Stimulated activated CD4-positive, alpha-beta T cell treated with anti-CD3 and anti-CD28 coated beads, Interleukin-1b, Interleukin-23, amount 100 ng/mL, for 1 hour (primary cell): ENCODE measurements at places on chromosomes 2 and 18.

GRCh38 chr2:240919161-240919781 is 13.1 kb downstream of the CROCC2 start:
- DNase-seq = no peak

DNA sequence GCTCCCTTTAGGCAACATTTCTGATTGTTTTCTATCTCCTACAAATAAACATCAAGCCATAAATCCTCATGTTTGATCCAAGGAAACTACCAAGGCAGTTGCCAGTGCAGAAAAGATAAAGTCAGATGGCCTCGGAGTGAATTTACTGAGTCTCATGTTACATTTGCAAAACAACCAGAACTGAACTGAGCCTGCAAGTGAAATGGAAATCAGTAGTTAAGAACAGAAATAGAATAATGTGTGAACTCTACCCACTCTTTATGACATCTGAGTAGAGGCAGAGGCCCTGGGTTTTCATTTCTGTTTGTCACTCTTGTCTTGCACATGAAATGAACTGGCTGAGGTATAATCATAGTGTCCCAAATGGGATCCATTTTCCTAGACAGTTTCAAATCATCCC is 20.4 kb upstream of the DAPL1 start:
- no peak for DNase-seq

- no peak for DNase-seq
These were observed 75.3 kb downstream of the BABAM2 start for GRCh38 chr2:27965841-27966240.

- DNase-seq = no peak
These were observed 191.4 kb downstream of the NRXN1 start for GRCh38 chr2:50840341-50841124.

DNA sequence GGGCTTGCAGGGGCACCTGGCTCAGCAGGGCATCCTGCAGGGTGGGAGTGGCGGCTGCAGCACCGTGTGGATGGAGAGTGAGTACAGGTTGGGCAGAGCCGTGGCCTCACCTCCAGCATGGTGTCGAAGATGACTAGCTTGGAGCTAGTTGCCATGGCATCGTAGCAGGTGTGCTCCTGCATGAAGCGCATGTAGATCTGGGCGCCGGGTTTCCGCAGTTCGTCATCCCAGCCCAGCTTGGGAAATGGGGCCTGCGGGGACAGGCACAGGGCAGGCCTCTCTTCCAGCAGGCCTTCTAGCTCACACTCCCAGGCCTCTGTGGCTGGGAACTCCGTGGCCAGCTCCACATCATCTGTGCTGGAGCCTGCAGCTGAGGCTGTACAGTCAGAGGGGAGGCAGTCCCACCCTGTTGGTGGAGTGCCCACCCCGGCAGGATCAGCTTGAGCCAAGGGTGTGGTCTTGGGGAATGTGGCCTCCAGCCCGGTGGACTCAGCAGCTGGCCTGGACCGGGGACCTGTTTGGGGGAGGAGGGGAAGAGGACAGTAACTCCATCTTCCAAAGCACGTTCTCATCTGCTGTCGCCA is 1.6 kb downstream of the PRKAG3 start:
- DNase-seq = no peak

GRCh38 chr2:212659441-212659840 is 120.8 kb upstream of the ERBB4 start:
- DNase-seq = no peak

GRCh38 chr18:21129566-21130216 is 18.1 kb upstream of the ROCK1 start:
- no peak for DNase-seq

DNA sequence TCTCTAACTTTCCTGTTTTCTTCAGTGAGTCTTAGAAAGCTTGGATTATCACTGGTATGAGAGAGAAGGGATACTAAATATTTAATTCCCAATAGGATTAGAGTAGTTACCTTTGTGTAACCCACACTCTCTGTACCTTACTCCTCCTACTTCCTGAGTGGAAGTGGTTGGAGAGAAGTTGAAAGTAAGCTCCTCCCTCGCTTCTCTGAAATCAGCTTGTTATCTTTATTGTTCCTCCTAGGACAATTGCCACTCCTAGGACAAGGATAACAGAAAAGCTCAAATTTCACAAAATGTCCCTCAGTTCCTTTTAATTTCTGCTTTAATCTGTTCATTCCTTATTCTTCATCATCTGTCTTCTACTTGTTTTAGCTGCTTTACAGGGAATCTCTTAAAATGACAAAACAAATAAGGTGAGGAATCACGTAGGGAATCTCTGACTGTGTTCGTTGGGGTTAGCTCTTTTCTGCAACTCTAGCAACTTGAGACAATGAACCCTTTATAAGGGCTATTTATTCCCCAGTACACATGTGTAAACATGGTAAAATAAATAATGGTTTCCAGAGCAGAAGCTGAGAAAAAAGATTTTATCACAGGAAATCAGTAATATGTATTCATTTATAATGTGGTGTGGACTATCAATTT is 8.6 kb downstream of the ITPRID2 start:
- DNase-seq = no peak

DNA sequence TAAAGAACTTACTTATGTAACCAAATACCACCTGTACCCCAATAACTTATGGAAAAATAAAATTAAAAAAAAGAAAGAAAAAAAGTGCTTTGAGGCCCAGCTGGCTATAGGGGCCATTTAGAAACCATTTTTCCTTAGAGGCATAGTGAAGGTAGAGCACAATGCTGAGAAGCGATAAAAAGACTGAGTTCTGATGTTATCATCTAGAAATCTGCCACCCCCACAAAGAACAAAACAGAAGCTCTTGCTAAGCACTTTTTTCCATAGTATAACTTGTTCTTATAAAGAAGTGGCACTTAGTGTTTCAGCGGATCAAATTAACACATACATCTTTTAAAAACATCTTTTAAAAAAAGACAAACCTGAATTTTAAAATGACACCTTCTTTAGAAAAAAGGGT is 51.4 kb downstream of the ICOS start:
- no peak for DNase-seq

- no peak for DNase-seq
These were observed 106.8 kb upstream of the FN1 start for GRCh38 chr2:215542690-215543089.

DNA sequence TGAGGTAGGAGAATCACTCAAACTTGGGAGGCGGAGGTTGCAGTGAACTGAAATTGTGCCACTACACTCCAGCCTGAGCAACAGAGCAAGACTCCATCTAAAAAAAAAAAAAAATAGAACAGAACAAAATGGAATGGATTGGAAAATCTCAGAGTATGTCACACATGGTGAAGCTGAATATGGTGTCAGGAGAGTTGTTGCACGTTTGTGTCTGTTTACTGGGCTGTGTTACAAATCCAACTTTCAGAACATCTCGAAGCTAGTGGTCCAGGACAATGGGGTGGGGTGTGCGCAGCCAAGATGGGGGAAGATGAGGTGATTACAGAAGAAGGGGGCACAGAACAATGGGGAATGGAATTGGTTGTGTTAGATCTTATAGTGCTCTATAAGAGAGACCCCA is 17.6 kb downstream of the SAG start:
- no peak for DNase-seq

DNA sequence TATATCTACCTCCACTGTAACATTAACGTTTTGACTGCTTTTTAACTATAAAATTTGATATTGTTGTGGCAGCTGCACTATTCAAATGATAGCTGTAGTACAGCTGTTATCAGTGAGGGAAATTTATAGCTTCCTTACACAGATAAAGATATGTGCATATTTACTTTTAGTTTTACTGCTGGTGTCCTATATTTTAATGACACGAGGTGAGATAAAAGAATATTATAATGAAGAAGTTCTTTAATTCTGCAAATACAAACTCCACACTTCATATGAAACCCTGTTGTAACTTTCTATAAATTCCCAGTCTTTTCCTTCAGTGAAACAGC is 427.8 kb upstream of the ZEB2 start:
- no peak for DNase-seq

DNA sequence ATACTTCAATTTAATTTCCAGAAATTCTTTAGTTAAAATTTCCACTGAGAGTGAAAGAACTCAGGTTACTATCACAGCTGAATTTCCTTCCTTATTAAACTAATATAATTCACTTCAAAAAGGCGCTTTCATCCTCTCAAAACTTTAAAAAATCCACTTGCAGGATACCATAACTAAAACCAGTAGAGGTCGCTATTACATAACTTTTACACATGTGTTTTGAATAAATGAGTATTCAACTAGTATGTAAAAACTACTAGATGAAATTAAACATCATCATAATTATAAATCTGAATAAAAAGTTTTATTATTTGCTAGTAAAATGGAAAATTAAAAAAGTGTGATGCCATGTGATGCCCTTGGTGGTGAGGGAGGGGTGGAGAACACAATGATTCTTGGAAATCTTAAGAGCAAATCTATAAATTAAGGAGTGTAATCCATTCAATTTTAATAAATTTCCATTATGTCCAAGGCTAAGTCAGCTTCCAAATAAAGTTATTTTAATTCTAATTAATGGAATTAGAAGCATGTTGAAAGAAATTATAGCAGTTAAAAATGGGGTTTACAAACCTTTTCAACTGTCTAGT is 61.4 kb downstream of the SOS1 start:
- DNase-seq = no peak

DNA sequence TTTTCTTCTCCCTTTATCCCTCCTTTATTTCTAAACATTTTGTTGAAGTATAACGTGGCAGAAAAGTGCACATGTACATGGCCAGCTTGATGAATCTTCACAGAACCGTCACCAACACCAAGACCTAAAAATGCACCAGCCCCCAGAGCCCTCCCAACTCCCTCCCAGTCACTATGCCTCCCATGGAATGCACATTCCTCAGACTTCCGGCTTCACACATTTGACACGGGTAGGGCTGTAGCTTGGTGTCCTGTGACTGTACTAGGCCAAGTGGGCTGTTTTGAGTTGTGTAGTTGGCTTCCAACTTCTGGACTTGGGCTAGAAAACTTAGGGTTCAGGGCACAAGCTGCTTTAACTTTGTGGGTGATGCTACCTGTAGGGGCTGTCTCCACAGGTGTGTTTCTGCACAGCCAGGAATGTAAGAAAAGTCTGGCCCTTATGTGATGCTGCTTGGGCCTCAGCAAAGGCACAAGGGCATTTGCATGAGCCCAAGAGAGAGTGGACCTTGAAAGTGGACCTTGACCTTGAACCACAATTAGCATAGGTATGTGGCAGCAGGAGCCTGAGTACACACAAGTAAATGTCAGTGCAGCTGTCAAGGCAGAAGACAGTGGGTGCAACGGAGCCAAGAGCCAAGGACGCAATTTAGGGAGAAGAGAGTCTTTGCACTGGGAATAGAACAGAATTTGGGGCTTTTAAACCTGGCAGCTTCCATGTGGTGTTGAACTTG is 78.4 kb downstream of the SEPTIN10 start:
- no peak for DNase-seq

DNA sequence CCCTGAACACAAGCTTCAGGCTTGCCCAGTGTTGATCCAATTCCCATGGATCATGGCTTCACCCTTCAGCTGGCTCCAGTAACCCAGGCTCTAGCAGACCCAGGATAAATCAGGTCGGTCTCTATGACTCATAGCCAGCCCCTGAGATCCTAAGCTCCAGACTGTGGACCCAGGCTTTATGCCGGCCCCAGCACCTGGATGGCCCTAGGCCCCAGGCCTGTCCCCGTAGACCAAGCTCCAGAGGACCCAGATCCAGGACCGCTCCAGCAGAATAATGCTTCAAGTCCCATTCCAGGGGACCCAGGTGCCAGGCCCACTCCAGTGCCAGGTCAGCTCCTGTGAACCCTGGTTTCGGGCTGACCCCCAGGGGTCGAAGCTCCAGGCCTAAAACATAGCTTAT is 1589.9 kb upstream of the DDX18 start:
- DNase-seq = no peak

- no peak for DNase-seq
These were observed 169.6 kb upstream of the SIX2 start for GRCh38 chr2:45178854-45179253.

DNA sequence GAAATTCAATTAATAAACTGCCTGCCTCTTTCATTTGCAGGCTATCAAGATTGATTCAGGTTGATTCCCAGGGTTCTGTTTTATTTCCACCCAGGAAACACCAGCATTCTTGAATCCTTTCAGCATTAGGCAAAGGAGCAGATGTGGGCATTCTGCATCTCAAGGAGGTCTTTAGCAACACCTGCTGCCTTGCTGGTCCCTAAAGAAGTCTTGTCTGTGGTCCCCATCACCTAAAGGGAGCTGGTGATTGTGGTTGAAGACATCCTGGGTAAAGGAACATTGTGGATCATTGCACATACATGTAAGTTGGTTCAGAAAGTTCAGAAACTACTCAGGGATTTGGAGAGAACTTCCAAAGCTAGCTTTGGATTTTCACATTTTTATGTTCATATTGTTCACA is 78.3 kb downstream of the EVA1A start:
- DNase-seq = no peak

DNA sequence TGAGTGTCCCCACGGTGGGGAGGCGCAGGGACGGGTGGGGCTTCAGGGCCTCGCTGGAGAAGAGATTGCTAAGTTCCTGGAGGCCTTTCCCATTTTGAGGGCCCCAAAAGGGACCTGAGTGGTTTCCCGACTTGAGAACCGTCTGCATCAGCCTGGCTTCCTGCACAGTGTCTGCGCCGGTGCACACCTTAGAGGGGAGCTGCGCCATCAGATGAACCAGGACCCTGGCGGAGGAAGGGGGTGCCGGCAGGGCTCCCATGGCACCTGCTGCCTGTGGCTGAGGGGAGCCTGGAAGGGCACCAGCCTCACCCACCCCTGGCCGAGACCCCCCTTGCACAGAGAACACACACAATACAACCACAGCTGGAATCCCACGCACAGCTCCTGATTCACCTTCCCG is 465.1 kb upstream of the MYT1L start:
- DNase-seq = no peak

DNA sequence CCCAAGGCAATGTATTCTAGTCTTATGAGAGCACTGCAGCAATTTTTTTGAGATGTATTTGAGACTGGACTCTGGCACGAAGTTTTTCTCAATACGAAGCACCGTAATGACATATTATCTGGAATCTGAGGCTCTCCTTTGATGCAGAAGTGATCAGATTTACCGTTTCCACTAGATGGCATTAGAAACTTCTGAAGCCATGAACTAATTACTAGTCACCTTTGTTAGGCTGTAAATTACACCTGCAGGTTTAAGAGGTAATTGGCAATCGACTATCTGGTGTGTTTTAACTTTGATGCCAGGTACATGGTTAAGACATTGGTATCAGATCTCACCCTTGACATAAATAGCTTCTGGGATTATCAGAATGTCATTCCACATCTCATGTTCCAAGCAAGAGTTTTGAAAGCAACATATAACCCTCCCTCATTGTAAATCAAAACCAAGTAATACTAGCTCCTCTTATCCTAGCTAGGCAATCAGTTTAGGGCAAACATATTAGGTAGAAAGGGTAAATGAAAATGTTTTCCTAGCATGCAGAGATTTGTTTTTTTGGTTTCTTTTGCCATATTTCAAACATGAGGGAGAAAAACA is 254.6 kb upstream of the SPRED2 start:
- DNase-seq = no peak

GRCh38 chr2:186697536-186697935 is 3.7 kb downstream of the FAM171B start:
- no peak for DNase-seq
